ENCODE measurements at places on chromosomes 11 and 22.

DNA sequence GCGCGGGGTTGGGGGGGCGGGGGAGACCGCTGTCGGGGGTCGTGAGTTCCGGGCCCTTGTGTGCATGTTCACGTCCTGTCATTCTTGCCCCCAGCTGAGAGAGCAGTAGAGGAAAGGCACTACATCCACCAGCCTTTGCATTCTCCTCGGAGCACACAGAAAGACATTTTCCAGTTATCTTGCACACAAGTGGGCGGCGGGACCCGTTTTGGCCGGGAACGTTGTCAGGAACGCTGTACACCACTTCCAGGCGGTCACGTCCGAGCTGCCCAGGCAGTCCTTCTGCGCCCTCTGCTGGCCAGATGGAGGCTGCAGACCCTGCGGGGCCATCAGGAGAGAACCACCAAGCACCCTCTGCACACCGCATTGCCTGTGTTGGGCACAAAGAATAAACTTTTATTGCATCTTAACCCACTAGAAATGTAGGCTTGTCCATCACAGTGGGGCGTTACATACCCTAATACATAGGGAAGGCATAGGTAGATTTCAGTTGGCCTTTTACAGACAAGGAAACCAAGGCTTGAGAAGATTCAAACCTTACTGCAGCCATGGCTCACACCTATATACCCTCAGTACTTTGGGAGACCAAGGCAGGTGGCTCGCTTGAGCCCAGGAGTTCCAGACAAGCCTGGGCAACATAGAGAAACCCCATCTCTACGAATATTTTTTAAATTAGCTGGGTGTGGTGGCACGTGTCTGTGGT lies 2.8 kb upstream of the CDKN1C start:
- peak; percentile 71 for DNase-seq

GRCh38 chr22:41816241-41816640 lies 15.8 kb downstream of the CCDC134 start:
- DNase-seq: no peak

GRCh38 chr11:83641511-83641910 lies 355.3 kb upstream of the CCDC90B start:
- DNase-seq: no peak

DNA sequence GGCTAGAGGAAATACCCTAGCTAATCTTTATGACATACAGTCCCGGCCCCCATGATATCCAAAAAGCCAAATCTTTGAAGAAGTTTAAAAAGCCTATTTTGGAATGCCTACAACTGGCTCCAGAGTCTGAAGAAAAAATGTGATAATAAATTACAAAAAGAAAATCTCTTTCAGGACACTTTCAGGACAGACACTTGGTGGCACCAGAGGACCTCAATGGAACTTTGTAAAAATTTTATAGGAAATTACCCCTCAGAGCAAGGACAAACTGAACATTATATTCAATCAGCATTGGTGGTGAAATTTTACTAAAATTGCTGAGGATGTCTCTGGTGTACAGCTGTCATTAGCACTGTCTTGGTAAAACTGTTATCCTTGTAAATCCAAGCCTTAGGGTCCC lies 81.0 kb downstream of the CCDC73 start:
- DNase-seq: no peak

GRCh38 chr11:129143335-129143734 lies 48.8 kb downstream of the ARHGAP32 start:
- no peak for DNase-seq

DNA sequence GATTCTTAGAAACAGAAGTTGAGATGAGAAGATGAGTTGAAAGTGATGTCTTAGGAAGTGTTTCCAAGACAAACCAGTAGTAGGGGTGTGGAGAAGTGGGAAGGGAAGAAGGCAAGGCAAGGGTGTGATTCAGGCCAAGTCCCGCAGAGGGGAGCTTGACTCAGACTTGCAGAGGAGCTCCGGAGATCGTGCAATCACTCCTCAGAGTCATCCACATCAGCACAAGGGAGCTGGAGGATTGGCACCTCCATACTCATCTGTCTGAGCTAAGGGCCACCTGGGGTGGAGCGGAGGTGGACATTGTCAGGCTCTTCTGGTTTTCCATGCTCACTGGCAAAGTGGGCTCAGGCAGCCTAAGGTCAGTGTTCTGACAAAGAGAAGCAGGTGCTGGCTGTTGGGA lies 44.4 kb downstream of the CHRDL2 start:
- no peak for DNase-seq

GRCh38 chr11:100637706-100638105 lies 49.4 kb upstream of the ARHGAP42 start:
- DNase-seq: no peak

GRCh38 chr22:20776624-20777405 lies 2.9 kb downstream of the SERPIND1 start:
- no peak for DNase-seq

- DNase-seq: no peak
Observed at GRCh38 chr11:64340671-64341335, 799 bp downstream of the CCDC88B start.

DNA sequence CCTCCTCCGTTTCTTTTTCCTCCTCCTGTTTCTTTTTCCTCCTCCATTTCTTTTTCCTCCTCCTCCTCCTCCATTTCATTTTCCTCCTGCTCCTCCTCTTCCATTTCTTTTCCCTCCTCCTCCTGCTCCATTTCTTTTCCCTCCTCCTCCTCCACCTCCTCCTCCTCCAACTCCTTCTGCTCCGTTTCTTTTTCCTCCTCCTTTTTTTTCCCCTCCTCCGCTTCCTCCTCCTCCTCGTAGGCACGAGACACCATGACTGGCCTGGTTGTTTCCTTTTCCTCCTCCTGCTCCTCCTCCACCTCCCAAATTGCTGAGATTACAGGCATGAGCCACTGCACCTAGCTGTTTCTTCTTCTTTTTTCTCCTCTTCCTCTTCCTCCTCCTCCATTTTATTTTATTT lies 25.6 kb upstream of the DRICH1 start:
- no peak for DNase-seq

- DNase-seq: peak; percentile 21
Observed at GRCh38 chr11:93169950-93170561, 27.7 kb downstream of the SLC36A4 start.

GRCh38 chr11:115256397-115257197 lies 247.6 kb downstream of the CADM1 start:
- peak; percentile 85 for DNase-seq

DNA sequence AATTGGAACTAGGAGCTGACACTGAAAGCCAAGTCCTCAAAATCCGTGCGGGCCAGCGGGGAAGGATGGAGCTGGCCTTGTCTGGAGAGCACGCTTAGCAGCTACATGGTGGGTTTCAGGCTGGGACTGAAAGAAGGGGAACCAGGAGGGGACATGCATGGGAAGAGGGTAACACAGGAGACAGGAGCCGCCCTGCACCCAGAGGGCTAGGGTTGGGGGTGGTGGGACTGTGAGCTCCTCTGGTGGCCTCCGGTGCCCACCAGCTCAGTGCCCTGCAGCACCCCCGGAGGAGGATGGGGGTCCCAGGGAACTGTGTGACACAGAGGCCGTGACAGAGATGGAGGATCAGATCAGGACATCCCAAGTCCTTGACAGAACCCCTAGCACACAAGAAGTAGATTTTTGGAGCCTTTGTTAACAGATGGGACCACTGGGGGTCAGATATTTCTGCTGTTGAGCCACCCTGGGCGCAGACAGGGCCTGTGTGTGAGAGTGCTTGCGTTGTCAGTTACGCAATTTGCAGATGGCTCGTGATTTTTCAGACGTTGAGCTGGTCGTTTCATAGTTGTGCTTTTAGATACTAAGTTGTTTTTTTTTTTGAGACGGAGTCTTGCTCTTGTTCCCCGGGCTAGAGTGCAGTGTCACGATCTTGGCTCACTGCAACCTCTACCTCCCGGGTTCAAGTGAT lies 21.3 kb upstream of the GRAMD4 start:
- no peak for DNase-seq

GRCh38 chr22:40534379-40535188 lies 101.9 kb downstream of the MRTFA start:
- DNase-seq: no peak

- no peak for DNase-seq
Observed at GRCh38 chr22:17113600-17113999, 7.6 kb downstream of the TMEM121B start.

GRCh38 chr22:35343664-35344550 lies 37.0 kb upstream of the HMOX1 start:
- no peak for DNase-seq

- DNase-seq: no peak
Observed at GRCh38 chr11:114017723-114018122, 41.8 kb upstream of the ZBTB16 start.

GRCh38 chr11:65184146-65184545 lies 2.4 kb downstream of the CAPN1 start:
- DNase-seq: no peak

DNA sequence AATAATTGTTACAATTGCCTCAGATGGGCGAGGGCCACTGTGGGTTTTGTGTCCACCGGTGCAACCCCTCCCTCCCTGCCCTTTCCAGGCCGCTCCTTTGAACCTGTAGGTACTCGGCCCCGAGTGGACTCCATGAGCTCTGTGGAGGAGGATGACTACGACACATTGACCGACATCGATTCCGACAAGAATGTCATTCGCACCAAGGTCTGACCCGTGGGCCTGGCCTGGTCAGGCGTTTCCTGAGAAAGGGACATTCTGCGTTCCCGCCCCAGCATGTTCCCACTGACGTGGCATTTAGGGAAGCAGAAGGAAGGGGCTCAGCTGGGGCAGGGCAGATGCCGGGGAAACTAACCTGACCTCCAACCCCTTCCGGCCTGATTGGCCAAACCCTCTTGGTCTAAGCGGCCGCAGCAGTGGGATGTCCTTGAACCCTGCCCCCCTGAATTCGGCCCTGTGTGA lies 10.1 kb downstream of the SIDT2 start:
- DNase-seq: no peak
